ENCODE measurements at places on chromosomes 1 and 21.

DNA sequence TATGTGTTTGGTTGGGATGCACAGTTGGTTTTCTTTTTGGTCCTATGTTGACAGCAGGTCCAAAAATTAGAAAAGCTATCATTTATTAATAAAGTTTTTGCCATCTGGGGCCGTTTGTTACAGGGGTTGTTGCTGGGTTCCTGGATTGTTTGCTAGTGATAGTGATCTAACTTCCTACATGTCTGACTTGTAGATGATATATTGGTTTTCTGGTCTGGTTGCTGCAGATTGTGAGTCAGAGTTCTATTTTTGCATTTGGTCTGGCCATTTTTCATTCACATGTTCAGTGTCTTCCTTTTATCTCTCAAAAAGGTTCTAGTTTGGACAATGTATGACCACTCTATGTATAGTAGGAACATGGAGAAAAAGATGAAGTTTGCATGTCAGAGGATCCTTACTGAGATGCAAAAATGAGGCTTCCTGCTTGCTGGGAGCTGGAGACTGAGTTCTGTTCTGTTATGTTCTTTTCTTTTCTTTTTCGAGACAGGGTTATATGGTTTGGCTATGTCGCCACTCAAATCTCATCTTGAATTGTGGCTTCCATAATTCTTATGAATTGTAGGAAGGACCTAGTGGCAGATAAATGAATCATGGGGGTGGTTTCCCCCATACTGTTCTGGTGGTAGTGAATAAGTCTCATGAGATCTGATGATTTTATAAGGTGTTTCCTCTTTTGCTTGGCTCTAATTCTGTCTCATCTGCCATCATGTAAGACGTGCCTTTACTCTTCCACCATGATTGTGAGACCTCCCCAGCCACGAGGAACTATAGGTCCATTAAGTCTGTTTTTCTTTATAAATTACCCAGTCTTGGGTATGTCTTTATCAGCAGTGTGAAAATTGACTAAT is 4.2 kb upstream of the NVL start:
- no peak for DNase-seq

GRCh38 chr1:94428441-94428840 is 10.3 kb downstream of the ABCD3 start:
- DNase-seq: no peak

DNA sequence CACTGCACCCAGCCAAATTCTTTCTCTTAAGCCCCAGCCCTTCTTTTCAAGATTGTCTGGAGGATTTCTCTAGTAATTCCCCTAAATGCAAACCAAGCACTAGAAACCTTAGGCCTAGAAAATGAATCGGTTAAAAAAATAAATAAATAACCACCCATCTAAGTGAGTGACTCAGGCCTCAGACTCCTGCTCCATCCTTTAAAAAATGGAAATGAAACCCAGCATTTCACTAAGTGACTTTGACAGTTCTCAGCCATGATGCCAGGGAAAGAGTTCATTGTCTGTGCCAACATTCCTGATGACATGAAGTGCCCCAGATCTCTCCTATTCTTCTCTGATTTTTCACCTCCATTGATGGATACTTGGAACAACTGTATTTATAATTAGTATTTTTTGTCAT is 415.2 kb upstream of the DAB1 start:
- DNase-seq: no peak

GRCh38 chr1:19861842-19862530 is 20.2 kb upstream of the OTUD3 start:
- no peak for DNase-seq

GRCh38 chr1:173052681-173053196 is 2.0 kb upstream of the TNFSF18 start:
- DNase-seq: no peak

DNA sequence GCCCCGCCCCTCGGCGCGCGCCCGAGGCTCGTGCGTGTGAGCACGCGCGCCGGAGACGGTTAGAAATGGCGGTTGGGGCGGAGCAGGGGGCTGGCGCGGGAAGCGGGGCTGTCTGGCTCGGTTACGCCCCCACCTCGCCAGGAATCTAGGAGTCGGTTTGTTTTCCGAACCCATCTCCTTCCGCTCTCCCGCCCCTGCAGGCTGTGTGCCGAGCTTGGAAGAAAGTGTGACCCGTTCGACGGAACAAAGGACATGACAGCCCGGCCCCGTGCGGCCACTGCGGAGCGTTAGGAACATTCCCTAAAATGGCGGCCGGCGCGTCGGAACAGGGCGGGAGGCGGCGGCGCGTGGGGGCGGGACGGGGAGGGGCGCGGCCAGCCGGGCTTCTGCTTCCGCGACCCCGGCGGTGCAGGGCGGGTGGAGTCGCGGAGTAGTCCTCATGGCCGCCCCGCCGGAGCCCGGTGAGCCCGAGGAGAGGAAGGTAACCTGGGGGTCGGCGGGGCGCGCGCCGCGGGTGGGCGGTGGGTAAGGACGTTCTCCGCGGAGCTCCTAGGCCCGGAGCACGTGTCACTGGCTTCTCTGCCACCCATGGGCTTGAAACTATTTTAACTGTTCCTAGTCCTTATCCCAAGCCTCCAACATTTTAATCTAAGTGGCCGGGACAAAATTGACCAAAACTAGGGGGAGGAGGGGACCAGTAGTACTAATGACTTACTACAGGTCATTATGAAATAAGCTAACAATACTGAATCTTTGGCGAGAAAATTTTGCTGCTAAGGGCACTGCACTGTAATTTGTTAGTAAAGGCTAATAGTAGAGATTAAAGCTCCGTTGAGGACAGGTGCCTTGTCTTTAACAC is at the start of gene COX20:
Gene COX20 (plus strand): TSS at position 383 of the 859 bp plus-strand sequence. CDS start 57 bp downstream, at position 440.
- DNase-seq: peak; percentile 80

DNA sequence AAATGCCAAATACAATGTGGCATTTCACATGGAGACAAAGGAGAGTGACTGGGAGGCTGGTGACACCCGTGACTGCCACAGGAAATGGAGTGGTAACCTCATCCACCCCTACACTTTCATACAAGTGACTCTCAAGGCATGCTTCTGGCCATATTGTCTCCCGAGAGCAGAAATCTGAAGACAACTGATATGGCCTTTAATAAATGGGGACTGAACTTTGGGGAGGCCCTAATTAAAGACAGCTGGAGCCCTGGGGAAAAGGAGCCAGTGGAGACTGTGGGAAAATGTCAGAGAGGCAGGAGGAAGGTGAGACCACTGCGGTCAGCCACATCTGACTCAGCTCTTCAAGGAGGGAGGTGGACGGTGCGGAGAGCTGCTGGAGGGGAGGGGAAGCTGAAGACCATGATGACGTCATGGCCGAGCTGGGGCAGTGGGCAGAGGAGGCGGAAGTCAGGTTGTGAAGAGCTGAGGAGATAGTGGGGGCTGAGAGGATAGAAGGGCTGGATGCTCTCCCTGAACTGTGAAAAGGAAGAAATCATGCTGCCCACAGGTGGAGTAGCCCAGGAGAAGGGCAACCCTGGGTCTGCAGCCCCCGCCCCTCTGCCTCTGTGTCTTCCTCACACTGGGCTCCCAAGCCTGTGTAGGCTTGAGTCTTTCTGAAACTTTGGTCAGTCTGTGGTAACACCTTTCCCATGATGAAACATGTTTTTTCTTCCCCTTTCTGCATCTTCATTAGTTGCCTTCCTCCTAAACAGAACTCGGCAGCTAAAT is 14.0 kb upstream of the NCF2 start:
- peak; percentile 86 for DNase-seq

- DNase-seq: no peak
Observed at GRCh38 chr1:228174482-228175315, 9.1 kb downstream of the IBA57 start.

- DNase-seq: no peak
Observed at GRCh38 chr1:170162459-170163246, 16.9 kb downstream of the NTMT2 start.

DNA sequence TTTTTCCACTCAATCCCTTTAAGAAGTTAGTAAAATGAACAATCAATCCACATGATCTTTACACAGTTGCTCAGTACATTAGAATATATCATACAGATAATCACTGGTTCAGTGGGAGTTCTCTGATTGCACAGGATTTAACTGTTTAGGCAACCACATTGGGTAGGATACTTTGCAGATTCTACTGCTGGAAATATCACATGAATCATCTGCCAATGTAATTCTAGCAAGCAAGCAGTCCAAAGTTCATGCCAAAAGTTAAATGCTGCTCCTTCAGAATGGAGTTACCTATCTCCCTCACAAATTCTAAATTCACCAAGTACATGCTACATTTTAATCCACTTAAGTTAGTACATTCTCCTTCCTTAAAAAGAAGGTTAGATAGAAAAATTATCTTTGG is 52.4 kb downstream of the NEGR1 start:
- DNase-seq: no peak

DNA sequence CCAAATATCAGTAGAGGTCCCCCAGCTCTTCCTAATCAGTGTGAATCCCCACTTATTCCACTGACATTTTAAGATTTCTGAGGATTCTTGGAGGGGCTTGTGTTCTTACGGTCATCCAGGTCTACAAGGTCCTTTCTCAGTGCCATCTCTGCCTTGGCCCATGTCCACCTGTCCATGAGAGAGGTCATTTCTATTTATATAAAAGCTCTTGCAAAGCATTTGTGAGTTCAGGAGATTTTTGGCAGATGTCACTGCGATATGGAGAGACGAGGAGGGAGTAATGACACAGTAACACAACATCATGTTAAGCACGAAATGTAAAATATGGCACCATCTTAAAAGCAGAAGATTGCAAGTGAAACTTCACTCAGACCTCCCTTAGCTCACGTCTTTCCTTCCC is 144.6 kb upstream of the NFIA start:
- no peak for DNase-seq

DNA sequence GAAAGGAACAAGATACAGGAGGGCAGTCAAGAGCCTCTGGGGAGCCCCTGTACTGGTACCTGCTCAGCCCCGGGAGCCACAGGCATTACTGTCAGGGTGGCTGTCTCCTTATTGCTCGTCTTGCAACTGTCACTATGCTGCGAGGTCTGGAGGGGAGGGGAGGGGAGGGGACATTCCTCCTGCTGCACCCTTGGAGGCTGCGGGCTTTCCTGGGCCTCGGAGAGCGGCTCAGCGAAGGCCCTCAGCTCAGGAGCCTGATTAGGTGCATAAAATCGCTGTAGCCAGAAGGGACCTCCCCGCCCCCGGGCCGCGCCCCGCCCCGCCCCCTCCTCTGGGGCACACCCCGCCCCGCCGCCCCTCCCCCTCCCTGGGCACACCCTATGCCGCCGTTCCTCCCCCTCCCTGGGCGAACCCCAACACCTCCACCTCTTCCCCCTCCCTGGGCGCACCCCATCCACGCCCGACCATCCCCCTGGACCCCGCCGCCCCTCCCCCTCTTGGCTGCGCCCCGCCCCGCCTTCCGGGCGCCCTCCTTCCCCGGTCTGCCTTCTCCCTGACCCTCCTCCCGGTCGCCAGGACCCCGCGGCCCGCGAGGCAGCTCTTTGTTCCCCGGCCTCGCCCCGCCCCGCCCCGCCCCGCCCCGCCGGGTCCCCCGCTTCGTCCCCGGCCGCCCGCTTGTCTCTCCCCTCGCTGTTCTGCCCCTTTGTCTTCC is 35.5 kb downstream of the CACHD1 start:
- DNase-seq: no peak

DNA sequence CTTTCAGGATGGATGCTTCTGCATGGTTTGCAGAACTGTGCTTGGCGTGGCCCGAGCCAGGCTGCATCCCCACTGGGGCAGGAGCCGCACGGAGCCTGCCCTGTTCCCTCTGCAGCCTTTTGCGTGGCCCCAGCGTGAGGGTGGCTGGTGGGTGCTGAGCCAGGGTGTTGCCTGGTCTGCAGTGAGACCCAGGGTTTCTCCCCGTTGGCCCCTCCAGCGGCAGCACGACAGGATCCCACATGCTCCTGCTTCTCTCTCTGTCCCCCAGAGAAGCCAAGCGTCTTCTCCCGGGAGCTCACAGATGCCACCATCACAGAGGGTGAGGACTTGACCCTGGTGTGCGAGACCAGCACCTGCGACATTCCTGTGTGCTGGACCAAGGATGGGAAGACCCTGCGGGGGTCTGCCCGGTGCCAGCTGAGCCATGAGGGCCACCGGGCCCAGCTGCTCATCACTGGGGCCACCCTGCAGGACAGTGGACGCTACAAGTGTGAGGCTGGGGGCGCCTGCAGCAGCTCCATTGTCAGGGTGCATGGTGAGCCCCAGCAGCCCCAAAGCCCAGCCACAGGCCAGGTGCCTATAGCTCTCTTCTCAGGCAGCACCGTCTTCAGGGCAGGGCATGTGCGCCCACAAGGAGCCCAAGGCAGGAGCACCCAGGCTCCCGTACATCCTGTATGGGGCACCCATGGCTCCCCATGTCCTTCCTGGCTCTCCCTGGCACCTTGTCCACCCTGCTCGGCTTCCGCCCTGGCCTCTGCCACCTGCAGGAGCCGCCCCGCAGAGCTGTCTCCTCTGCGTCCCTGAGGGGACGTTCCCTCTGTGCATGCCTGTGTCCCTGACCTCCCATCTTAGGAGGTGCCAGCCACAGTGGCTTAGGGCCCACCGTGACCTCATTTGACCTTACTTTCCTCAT is 78.9 kb downstream of the OBSCN start:
- no peak for DNase-seq

GRCh38 chr1:208691012-208691411 is 446.8 kb upstream of the PLXNA2 start:
- DNase-seq: no peak

GRCh38 chr1:13513895-13514546 is at the start of gene LRRC38:
Gene LRRC38, minus strand, starts transcription at chr1:13514003. Its CDS starts 410 bp downstream, at chr1:13513593.
- DNase-seq: no peak

GRCh38 chr1:208098773-208099172 is 145.4 kb downstream of the PLXNA2 start:
- DNase-seq: no peak

DNA sequence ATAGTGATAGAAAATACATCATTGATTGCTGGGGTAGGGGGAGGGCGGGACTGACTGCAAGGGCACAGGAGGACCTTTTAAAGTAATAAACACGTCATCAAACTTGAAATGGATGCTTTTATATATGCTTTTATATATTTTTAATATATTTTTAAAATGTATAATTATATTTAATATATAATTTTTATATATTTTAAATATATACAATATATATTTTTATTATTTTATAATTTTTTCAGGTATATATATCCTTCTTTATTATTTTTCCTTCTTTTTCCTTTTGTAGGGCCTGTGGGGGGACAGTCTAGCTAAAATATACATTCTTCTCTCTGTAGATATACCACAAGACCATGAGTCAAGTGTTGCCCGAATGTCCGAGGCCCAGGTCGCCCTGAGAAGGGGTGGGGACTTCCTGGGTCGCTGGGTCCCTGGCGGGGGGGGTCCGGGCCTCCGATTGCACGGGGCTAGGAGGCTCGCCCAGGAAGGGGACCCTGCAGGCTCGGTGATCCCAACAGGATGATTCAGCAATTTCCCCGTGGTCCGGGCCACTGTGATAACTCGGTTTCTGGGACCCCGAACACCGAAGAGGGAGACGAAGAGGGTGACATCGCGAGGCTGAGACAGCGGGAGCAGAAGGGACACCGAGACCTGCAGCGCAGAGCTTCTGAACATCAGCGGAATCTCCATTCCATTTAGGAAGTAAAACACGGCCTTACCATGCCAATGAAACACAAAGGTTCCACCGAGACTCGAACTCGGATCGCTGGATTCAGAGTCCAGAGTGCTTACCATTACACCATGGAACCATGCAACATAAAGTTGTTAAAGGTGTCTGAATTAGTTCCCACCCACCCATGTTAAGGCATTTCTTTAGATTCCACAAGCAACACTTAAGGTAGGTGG is 112.5 kb upstream of the NBPF11 start:
- no peak for DNase-seq

GRCh38 chr1:79847700-79848099 is 841.2 kb upstream of the ADGRL4 start:
- no peak for DNase-seq

All from AML-193 (cell line).